ENCODE measurements at places on chromosomes 2 and 18. TPM values are rescaled to one million over a fixed set of nuclear protein-coding genes. Genes with fewer than 3 reads are reported as not detected.

PAPOLG gene
- total RNA-seq, result 23.0 TPM

HAUS1 gene
- 34.7 TPM for total RNA-seq

GRCh38 chr2:230990899-230991150, 5.1 kb upstream of the SPATA3 start:
- no peak for DNase-seq

- DNase-seq, result no peak
These were observed 59.4 kb downstream of the LIMS1 start for GRCh38 chr2:108593547-108594098.

GRCh38 chr2:183564726-183565125, 440.5 kb downstream of the NUP35 start:
- no peak for DNase-seq

GRCh38 chr18:24227977-24228666, 89.3 kb downstream of the CABYR start:
- DNase-seq, result no peak
